Gastroesophageal sphincter (tissue), 4 donors: ENCODE measurements at places on chromosomes 2 and 18.

- H3K4me3 ChIP-seq = no peak overlapping the region
- no peaks in the 10 kb centered on the region for H3K4me1 ChIP-seq
- H3K36me3 ChIP-seq = no peaks in the 10 kb centered on the region
- ATAC-seq = no peak
- no peak overlapping the region for H3K27ac ChIP-seq
These were observed 23.0 kb upstream of the ACTR2 start for GRCh38 chr2:65204461-65205210.

DNA sequence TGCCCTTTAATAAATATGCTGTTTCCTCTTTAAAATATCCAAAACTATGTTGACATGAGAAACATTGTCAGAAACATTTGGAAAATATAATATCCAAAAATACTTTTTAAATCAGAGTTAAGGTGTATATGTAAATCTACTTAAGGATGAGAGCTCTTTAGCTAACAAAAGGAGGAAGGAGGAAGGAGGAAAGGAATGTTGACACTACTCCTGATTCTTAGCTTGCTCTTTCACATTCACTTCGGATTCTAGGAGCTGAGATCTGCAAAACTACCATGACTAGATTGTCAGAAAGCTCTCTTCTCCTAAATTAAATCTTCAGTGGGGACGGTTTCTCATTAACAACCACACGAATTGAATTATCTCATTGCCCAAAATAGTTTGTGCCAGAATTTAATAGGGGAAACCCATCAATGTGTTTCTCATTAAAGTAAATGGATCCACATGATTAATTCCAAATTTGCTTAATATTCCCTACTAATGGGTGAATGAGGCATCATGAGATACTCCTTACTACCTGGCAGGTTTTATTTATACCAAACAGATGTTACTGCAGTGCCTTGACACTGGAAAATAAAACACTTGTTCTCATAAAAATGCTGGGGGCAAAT lies 509.1 kb downstream of the MBD2 start:
- H3K4me3 ChIP-seq = no peak overlapping the region
- ATAC-seq = no peak
- no peaks in the 10 kb centered on the region for H3K36me3 ChIP-seq
- H3K4me1 ChIP-seq = no peaks in the 10 kb centered on the region

DNA sequence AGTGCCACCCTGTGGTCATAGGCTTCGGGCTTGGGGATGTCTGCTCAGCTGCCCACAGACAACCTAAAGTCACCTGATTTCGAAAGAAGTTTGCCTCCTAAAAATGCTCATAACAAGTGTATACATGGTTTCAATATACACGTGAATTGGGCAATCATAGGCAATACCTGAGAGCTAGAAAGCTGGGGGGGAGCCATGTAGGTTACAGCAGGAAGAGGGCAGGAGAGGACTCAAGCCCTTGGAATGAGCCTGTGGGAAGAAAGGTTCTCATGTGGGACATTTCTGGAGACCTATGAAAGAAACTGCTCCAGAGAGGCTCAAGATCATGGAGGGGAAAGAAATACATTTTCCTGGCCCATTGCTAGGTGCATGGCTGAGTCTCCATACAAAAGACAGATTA lies 109.7 kb downstream of the ACOXL start:
- H3K27me3 ChIP-seq = no peaks in the 10 kb centered on the region
- H3K36me3 ChIP-seq = no peaks in the 10 kb centered on the region
- H3K27ac ChIP-seq = no peak overlapping the region
- ATAC-seq = no peak

DNA sequence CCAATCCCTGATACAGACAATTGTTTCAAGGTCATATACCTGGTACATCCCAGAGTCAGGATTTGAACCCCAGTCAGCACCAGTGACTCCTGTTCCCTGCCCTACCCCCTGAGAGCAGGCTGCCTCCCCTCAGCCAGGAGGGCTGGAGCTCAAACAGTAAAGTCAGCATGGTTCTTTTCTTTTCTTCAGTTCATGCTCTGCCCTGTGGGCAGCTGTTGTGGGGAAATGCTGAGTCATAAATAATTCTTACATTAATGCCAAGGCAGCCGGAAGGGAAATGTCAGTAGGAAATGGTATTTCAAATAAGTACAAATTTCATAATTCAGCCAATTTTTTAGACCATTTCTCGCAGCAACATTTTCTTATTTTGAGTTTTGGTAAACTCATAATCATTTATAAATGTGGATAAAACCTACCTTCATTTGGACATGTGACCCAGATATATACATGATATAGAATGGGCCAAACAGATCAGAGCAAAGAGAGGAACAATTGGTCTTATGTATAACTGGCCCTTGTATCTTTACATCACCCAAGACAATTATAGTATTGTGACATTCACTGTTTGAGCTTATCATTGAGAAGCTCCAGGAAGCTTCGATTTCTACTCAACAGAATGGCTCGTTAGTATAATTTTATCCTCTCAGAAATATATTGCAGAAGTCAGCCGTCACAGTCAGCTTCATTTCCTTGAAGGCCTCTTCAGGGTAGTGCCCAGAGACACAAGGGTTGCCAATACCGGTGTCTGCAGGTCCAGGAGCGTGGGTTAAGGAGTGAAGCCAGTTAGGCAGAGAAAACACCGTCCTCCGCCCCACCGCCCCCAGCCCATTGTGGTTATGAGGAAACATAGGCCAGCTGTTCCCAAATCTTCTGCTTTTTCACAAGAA lies 28.0 kb upstream of the SCYGR1 start:
- peak overlapping the region; percentile 39 for H3K27ac ChIP-seq
- no peaks in the 10 kb centered on the region for H3K4me1 ChIP-seq
- peak; percentile 73 for ATAC-seq
- H3K4me3 ChIP-seq = no peak overlapping the region

- no peak overlapping the region for H3K27ac ChIP-seq
- no peak overlapping the region for H3K4me3 ChIP-seq
- no peaks in the 10 kb centered on the region for H3K27me3 ChIP-seq
- no peaks in the 10 kb centered on the region for H3K4me1 ChIP-seq
- ATAC-seq = no peak
- H3K36me3 ChIP-seq = peaks cover 69% of the 10 kb centered on the region
These were observed 13.6 kb downstream of the FLACC1 start for GRCh38 chr2:201343559-201343958.

- H3K27ac ChIP-seq = peak overlapping the region; percentile 34
- H3K4me1 ChIP-seq = peaks cover 7% of the 10 kb centered on the region
- H3K4me3 ChIP-seq = no peak overlapping the region
- H3K36me3 ChIP-seq = no peaks in the 10 kb centered on the region
- ATAC-seq = peak; percentile 46
- no peaks in the 10 kb centered on the region for H3K27me3 ChIP-seq
These were observed 125.4 kb downstream of the MGAT5 start for GRCh38 chr2:134379293-134379692.

GRCh38 chr2:165645930-165646831 lies 147.9 kb downstream of the GALNT3 start:
- H3K4me1 ChIP-seq = no peaks in the 10 kb centered on the region
- H3K27me3 ChIP-seq = no peaks in the 10 kb centered on the region
- no peak overlapping the region for H3K27ac ChIP-seq
- H3K4me3 ChIP-seq = no peak overlapping the region

GRCh38 chr2:147515213-147515612 lies 329.6 kb upstream of the ACVR2A start:
- no peaks in the 10 kb centered on the region for H3K36me3 ChIP-seq
- no peak overlapping the region for H3K4me3 ChIP-seq
- no peak for ATAC-seq
- H3K4me1 ChIP-seq = no peaks in the 10 kb centered on the region
- no peak overlapping the region for H3K27ac ChIP-seq

- H3K27me3 ChIP-seq = no peaks in the 10 kb centered on the region
- H3K36me3 ChIP-seq = no peaks in the 10 kb centered on the region
- H3K4me1 ChIP-seq = no peaks in the 10 kb centered on the region
- ATAC-seq = no peak
- no peak overlapping the region for H3K4me3 ChIP-seq
- no peak overlapping the region for H3K27ac ChIP-seq
These were observed 60.1 kb upstream of the RMP24 start for GRCh38 chr18:35912332-35912731.

DNA sequence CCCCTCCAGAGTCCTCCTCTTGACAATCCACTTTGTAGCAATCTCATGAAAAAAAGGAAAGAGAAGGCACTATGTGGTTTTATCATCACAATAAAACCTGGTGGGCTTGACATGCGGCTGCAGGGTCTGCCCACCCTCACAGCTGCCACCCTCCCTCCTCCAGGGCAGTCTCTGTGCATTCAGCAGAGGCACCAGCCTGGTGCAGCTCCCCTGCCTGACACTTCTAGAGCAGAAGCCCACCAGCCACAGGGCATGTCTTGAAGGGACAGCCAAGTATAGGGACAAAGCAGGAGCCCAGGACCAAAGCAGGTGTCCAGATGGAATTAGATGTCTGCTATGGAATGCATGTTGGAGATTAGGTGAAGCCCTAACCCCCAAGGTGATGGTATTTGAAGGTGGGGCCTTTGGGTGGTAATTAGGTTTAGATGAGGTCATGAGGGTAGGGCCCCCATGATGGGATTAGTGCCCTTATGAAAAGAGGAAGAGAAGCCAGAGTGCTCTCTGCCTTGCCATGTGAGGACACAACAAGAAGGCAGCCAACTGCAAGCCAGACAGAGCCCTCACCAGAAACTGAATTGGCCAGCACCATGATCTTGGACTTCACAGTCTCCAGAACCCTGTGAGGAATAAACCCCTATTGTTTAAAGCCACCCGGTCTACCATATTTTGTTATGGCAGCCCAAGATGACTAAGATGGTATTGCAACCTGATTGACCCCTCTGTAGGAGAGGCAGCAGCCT lies 86.9 kb downstream of the MCFD2 start:
- H3K27me3 ChIP-seq = no peaks in the 10 kb centered on the region

GRCh38 chr2:70103531-70104061 lies 16.3 kb downstream of the PCBP1 start:
- H3K4me1 ChIP-seq = no peaks in the 10 kb centered on the region
- H3K36me3 ChIP-seq = no peaks in the 10 kb centered on the region
- no peak overlapping the region for H3K4me3 ChIP-seq
- H3K27me3 ChIP-seq = no peaks in the 10 kb centered on the region
- ATAC-seq = no peak

DNA sequence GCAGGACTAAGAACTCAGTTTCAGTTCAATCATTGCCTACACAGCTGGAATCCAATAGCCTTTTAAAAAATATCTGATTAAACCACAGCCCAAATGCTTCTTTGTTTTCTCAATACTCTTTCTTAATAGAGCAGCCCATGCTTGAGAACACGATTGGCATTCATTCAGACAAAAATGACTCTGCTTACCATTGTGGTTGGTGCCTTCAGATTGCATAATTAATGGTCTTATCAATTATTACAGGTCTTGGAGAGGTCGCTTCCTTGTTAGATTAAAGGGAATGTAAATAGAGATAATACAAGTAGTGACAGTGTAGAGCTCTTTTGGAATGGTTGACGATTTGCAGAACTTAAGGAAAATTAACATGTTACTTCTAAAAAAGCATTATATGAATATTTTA lies 107.2 kb downstream of the RNF152 start:
- no peaks in the 10 kb centered on the region for H3K36me3 ChIP-seq
- ATAC-seq = no peak
- no peaks in the 10 kb centered on the region for H3K27me3 ChIP-seq
- H3K4me3 ChIP-seq = no peak overlapping the region
- no peak overlapping the region for H3K27ac ChIP-seq

DNA sequence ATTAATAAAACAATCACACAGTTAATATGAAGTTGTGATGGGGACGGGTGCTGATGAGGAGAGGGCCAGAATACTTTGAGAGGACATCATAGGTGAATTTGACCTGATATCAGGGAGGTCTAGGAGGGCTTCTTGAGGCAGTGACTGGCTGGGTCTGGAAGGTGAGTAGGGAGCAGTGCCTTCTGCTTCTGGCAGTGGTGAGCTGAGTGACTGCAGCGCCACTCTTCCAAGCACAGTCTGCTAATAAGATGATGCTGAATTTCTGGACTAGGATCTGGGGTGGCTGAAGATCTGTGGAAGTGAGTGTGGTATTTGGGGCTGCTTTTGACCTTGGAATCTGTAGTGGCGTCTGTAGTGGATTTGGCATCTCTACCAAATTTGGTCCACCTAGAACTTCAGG lies 5.5 kb downstream of the DGKD start:
- peaks cover 44% of the 10 kb centered on the region for H3K4me1 ChIP-seq
- H3K27ac ChIP-seq = no peak overlapping the region
- no peaks in the 10 kb centered on the region for H3K36me3 ChIP-seq
- no peak for ATAC-seq

DNA sequence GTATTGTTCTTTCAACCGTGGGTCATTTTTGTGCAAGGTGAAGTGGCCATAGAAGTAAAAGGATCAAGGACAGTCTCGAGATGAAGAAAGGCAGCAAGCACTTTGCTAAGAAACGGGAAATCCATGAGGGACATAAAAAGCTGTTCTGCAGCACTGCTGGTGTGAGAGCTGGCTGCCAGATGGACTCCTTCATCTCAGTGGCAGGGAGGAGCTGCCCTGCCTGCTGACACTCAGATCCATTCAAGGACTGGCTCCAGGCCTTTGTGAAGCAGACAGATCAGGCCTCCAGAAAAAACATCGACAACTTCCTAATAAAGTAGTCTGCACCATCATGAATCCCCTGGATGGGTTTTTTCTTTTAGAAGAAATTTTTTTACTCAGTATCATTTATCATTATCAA lies 29.5 kb downstream of the RMC1 start:
- no peak overlapping the region for H3K4me3 ChIP-seq
- no peaks in the 10 kb centered on the region for H3K4me1 ChIP-seq
- peak; percentile 40 for ATAC-seq
- no peaks in the 10 kb centered on the region for H3K36me3 ChIP-seq
- no peaks in the 10 kb centered on the region for H3K27me3 ChIP-seq
- peak overlapping the region; percentile 41 for H3K27ac ChIP-seq

- no peak overlapping the region for H3K27ac ChIP-seq
These were observed 77.6 kb upstream of the BCL2L11 start for GRCh38 chr2:111042772-111043771.

- peak within 1 kb of the TSS; percentile 57 for H3K4me3 ChIP-seq
- H3K4me1 ChIP-seq = peaks cover 9% of the 10 kb centered on the region
- H3K27ac ChIP-seq = no peak within 1 kb of the TSS
- ATAC-seq = peak; percentile 37
- H3K27me3 ChIP-seq = peaks cover 100% of the 10 kb centered on the region
- no peaks in the 10 kb centered on the region for H3K36me3 ChIP-seq
These were observed at the start of gene HOXD8 for GRCh38 chr2:176128982-176129796. TSS of gene HOXD8 (plus strand) at chr2:176129705. CDS start at chr2:176130367, 662 bp downstream.

DNA sequence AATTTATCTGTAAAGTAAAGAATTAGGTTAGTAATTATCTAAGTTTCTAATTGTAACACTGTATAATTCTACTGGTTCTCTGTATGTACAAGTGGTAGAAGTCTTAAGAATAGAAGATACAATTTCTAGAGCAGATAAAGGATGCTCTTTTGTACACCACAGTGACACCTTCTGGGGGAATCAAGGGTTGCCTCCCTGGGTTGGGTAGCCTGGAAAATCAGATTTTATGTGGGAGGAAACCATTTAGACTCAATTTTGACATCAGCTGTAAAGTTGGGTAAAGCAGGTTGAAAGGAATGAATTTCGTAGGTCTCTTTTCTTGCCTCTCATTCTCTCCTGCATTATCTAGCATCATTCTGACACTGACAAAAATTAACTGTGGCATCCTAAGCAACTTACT lies 354.8 kb downstream of the DCC start:
- no peak overlapping the region for H3K27ac ChIP-seq
- H3K36me3 ChIP-seq = no peaks in the 10 kb centered on the region
- H3K4me1 ChIP-seq = no peaks in the 10 kb centered on the region
- H3K27me3 ChIP-seq = peaks cover 4% of the 10 kb centered on the region
- no peak overlapping the region for H3K4me3 ChIP-seq
